ENCODE measurements at places on chromosomes 11 and 22. TPM values are rescaled to one million over a fixed set of nuclear protein-coding genes. Genes with fewer than 3 reads are reported as not detected.
A peak's percentile ranks its signal among the peaks of the same experiment; 100 is the strongest.

The KLHL35 gene
- 2.2 TPM for total RNA-seq

- DNase-seq, result peak; percentile 95
Observed at GRCh38 chr11:47355283-47356128, 3.0 kb upstream of the MYBPC3 start.

- DNase-seq, result no peak
Observed at GRCh38 chr11:124674571-124674970, 867 bp downstream of the SPA17 start.

The ACRV1 gene
- total RNA-seq, result not detected

GRCh38 chr11:110679323-110679975 lies 32.8 kb downstream of the ARHGAP20 start:
- no peak for DNase-seq

DNA sequence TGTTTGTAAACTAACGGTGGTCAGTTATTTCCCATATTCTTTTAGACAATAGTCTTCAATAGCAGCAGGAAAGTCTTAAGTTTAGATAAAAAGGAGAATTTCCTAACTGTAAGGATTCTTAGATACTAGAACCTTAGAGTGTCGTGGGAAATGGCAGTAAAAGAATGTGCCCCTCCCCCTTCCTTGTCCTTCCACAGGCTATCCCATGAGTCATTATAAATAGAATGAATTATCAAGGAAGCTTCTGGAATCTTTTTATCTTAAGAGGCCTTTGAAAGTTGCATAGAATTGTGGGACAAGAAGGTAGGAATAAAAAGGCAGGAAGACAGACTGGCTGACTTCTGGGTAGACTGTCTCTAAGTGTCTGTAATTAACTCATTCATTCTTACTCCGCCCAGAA lies 165.2 kb upstream of the TBCEL start:
- DNase-seq, result peak; percentile 42

DNA sequence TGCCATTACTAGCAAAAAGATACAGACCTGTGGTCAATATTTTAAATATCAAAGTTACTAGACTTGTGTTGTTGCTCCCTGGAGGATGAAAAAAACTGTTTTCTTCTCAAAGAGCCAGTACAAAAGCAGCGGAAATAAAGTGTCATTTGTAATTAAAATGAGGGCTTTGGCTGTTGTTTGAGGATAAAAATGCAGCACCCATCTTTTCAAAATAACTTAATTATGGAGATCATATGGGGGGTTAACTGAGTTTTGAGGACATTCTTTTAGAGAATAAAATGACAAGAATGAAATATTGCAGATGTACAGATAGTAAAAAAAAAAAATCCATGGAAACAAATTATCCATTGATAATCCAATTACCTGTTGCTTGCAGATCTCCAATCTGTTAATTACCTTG lies 1484.4 kb downstream of the LRRC4C start:
- DNase-seq, result no peak

The TMPRSS13 gene
- total RNA-seq, result 0.04 TPM

DNA sequence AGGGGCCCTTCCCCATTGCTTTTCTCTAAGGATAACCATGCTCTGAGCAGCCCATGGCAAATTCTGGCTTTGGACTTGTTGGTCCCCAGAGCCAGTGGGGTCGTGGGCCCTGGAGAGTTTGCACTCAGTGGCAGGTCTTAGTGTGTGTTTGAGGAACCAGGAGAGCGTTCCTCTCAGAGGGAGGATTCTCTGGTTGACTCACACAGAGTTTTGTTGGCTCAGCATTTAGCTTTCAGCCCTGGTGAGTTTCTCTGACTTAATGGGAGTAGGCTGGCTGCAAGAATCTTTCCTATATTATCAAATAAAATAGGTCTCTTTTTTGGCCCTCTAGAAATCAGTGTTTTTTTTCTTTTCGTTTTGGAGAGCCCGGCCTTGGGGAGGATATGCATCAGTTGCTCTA lies 20.9 kb downstream of the ST14 start:
- no peak for DNase-seq

DNA sequence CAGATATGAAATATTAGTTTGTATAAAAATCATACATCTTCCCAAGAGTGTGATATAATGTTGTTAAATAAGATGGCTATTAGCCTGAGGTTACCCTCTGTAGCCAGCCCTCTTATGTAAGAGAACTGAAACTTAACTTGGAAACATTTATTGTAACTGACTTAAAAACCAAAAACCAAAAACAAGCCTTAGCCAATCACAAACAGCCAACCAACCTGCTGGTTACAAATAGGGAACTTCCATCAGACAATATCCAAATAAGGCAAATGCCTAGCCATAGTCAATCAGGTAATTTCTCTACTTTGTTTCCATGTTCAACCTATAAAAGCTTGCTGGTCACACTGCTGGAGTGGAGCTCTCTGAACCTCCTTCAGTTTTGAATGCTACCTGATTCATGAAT lies 14.1 kb downstream of the KBTBD3 start:
- DNase-seq, result no peak

The SMTNL1 gene
- total RNA-seq, result 0.11 TPM

GRCh38 chr22:35641494-35642120 lies 6.6 kb upstream of the APOL6 start:
- no peak for DNase-seq

GRCh38 chr22:21641789-21642583 lies at the start of gene SDF2L1:
Gene SDF2L1, plus strand, starts transcription at chr22:21642302. Its CDS starts 35 bp downstream, at chr22:21642337.
- peak; percentile 99 for DNase-seq

The SCGB1D2 gene
- total RNA-seq, result not detected

- no peak for DNase-seq
Observed at GRCh38 chr11:121038648-121039409, 14.9 kb downstream of the TBCEL start.

- DNase-seq, result no peak
Observed at GRCh38 chr11:58656348-58656747, 33.9 kb downstream of the CNTF start.

DNA sequence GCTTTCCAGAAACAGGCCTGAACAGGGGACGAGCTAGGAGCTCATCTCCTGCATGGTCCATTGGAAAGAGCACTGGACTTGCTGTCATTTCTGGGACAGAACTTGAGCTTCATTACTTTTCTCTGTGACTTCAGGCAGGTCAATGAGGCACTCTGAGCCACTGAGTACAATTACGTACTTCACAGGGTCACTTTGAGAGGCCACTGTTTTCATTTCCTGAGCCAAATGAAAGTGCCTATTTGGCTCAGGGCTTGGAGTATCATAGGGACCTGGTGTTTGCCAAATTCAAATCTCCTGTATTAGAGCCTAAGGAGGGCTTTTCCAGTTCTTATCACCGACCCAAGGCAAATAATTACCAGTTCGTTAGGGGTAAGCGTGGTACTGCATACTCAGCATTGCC lies 319.3 kb downstream of the CADM1 start:
- DNase-seq, result no peak

- peak; percentile 36 for DNase-seq
Observed at GRCh38 chr11:119316016-119316728, 758 bp downstream of the MCAM start.

The ARVCF gene
- 64.3 TPM for total RNA-seq

DNA sequence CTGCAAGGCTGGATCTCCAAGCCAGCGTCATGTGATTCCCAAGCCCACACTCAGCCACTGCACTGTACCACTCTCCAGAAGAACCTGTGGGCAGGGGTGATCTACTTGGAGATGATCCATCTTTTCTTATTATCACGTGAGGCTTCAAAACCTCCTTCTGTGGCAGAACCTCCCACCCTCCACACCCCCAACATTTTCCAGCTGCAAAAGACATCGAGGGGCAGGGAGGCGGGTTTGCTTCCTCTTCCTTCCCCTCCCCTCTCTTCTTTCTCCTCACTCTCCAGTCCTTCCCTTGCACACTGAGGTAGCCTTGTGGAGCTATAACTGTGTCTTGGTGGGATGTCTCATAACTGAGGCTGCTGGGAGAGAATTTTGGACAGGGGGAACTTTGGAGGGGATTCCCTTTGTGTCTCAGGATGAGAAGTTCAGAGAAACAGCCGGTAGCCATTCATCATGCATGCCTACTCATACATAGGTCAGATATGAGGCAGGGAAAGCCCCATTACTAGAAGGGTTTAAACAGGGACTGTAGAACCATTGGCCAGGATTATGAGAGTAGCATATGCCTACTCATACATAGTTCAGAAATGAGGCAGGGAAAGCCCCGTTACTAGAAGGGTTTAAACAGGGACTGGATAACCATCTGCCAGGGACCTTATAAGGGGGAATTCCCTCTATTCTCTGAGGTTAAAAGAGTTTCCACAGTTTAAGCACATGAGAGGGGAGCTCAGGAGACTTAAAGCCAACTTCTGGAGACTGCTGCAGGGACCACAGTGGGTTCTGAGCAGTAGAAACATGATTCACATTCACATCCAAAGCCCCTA lies 420.7 kb upstream of the CADM1 start:
- DNase-seq, result no peak

DNA sequence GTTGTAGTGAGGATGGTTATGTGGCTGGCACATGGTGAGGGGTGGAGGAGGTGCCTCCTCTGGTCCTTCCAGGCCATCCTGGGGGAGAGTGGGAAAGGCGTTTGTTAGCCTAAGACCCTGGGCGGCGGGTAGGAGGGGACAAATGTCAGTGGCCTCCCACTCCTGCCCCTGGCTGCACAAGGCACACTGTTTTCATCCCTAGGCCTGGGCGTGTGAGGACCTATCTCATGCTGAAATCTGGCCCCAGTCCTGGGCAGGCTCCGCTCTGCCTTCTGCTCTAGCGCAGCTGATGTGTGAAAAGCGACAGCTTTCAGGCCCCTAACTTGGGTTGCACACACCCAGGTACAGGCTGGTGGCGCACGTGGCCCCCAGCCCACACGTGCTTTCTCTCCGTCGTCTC lies 32.1 kb downstream of the DAGLA start:
- DNase-seq, result no peak

- no peak for DNase-seq
Observed at GRCh38 chr11:15806217-15806616, 550.1 kb downstream of the SOX6 start.

- no peak for DNase-seq
Observed at GRCh38 chr22:41177622-41178424, 27.3 kb upstream of the L3MBTL2 start.

The USH1C gene
- total RNA-seq, result 0.54 TPM

DNA sequence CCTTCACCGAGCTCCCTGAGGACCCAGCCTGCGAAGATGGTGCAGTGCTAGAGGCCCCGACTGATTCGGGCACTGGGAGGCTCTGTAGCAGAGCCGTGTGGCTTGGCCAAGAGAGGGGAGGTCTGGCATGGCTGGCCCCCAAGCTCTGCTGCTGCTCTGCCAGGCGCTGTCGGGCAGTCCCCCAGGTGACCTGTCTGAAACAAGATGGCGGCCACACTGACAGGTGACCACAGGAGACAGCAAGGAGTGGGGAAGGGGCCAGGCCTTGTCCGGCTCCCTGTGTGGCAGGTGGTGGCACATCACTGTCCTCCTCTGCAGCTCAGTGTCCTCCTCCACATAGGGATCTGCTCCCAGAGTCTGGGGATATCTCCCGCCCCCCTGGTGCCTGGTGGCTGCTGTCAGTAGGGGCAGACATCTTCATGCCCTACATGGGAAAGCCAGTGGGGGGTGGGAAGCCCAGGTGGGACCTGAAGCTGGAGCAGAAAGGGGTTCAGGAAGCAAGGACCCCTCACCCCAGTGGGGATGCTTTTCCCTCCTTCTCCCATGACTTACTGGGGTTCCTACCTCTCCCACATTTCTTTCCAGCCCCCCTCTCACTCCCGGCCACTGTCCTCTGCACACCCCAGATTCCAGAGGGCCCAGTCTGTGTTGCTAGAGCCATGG lies 40.1 kb upstream of the WNT11 start:
- DNase-seq, result no peak

- DNase-seq, result no peak
Observed at GRCh38 chr11:115769891-115770290, 265.7 kb upstream of the CADM1 start.

The ISX gene
- total RNA-seq, result not detected

GRCh38 chr22:23291806-23292452 lies 111.6 kb downstream of the BCR start:
- DNase-seq, result no peak

GRCh38 chr11:26931248-26931631 lies 62.7 kb upstream of the FIBIN start:
- no peak for DNase-seq

The PLAAT3 gene
- total RNA-seq, result 7.6 TPM

DNA sequence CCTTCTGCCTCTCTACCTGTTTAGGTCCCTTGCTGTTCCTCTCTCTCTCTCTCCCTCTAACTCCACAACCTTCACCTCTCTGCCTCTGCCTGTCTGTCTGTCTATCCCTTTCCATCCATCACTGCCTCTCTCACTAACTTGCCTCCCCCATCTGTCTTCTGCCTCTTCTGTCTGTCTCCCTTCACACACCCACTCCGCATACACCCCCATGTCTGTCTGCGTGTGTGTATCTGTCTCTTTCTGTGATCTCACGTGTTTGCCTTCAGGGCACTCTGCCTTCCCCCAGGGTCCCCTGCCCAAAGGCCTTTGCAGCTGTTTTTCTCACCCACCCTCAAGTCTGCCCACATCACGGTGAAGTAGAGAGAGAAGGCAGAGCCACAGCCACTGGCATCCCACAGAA lies 7.9 kb downstream of the RTN4RL2 start:
- DNase-seq, result no peak

DNA sequence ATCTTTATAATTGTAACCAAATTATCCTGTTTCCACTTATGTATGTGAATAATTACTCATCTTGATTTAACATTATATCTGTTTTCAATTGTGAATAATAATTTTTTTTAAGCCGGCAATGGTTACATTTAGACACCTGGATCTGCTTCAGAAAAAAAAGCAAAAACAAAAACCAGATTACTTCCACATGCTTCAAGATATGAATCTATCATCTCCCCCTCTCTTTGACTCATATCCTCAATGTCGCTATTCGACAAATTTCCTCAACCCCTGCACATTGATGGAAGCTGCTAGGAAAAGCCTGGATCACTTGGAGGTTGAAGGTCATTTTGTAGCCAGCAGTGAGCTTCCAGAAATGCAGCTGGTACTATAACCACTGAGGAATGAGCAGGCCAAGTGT lies 42.7 kb downstream of the SLC1A2 start:
- DNase-seq, result no peak

GRCh38 chr11:69249311-69250185 lies 44.4 kb upstream of the MYEOV start:
- no peak for DNase-seq

DNA sequence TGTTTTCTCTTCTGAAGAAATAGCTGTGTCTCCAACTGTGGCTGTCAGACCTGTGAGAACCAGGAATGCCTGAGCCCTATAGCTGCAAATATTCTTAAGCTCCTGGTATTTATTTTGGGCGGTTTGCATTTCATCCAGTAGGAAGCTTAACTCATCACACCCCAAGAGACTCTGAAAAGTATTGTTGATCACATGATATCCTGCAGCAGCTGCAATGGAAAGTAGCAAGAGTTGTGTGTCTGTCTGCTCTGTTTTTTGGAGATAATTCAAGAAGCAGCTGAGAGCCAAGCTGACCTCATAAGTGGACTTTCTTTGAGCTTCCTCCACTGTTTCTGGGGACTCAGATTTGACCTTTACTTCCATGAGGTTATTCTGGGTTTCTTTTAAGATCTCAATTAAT lies 36.4 kb upstream of the MRPL17 start:
- DNase-seq, result peak; percentile 4

GRCh38 chr11:20015101-20015500 lies 145.2 kb downstream of the DBX1 start:
- DNase-seq, result no peak
